ENCODE measurements at places on chromosomes 12 and 14.

GRCh38 chr12:93323625-93324329, 53.9 kb upstream of the NUDT4 start:
- DNase-seq = no peak

DNA sequence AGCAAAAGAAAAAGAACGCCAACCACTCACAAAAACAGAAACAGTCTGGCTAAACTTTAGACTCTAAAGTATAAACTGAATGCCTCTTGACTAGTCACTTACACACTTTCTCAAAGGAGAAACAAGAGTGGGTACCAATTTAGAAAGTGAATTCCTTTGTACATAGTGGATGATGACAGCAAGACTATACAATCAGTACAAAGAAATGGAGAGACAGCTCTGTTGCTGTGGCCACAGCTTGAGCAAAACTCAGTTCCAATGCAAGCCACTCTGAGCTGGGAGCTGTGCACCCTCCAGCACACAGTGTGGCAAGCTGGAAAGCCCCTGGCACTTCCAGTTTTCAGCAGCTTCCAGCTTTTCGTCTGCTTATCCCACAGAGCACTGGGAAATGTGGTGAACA, 21.7 kb downstream of the NT5DC3 start:
- no peak for DNase-seq

DNA sequence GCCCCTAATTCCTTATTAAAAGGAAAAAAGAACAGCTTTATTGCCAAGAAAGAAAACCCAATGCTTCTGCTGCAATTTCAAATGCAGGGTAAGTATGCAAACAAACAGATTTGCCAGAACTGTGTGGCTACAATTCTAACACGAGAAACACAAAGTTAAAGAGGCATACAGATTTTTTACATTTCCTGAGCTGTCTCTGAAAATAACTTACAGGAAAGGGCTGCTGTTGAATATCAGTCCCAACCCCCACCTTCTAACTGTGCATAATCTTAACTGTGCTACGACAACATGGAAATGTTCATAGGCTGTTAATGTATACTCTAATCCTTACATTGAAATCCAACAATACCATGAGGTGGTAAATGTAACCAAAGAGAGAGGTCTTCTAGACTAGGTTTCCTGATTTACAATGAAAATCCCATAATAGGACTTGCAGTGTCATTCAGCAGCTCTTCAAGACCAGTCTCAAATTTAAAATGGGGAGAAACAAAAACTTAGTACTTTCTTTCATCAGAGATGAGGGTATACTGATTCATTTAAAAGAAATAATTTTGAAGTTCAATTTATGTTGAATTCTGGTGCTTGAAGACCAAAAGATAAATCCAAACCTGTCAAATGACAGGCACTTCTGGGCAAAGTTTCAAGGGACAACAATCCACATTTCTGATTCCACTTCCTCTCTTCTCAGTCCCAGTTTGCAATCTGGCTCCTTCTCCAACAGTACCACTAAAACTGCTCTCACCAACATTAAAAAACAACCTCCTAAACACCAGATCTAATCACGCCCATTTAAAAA, 14.4 kb downstream of the FGD6 start:
- DNase-seq = no peak

DNA sequence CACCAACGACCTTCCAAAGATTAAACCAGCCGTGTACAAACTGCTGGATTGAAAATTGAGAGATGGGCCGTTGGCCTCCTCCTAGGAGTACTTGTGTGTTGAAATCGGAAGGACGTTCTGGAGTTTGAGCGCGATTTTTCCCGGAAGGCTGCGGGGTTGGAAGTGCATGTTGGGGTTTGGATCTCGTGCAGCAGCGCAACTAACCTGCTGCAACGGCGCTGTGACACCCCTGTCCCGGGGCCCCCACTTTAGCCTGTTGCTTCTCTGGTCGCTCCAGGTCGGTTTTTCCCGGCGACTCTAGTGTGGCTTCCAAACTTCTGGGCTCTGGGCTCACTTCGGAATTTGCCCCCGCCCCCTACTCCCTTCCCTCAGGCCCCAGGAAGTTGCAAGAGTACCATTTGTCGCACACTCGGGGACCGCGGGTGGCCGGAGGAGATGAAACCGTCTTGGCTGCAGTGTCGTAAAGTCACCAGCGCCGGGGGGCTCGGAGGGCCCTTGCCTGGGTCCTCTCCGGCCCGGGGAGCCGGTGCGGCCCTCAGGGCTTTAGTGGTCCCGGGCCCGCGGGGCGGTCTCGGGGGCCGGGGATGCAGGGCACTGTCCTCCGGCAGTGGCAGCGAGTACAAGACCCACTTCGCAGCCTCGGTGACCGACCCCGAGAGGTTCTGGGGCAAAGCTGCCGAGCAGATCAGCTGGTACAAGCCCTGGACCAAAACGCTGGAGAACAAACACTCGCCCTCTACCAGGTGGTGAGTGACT, at the start of gene ACSS3:
Gene ACSS3, plus strand, starts transcription at position 394 of the 756 bp plus-strand sequence. Its CDS starts 42 bp downstream, at position 436.
- DNase-seq = no peak

DNA sequence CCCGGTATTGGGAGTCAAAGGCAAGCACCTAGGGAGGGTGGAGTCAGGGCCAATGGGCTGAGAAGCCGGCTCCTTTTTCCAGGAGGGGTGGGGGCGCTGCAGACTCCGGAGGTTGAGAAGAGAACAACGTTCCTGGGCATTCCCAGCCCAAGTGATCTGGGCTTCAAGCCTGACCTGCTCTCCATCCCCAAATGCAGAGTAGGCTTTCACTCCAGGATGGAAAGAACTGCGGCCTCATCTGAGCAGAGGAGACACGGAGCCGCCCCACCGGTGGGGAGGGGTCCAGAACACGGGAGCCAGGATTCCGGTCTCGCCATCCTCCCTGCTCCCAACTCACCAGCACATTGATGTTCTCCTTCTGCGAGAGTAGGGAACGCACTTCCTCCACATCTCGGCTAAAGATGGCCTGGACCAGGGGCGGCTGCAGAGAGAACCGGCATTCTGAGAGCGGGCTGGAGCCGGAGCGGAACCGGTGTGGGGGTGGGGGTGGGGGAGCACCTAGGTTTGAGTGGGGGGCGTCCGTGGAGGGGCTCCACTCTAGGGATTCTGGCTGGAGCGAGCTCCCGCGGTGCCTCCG, 605 bp downstream of the ANKRD52 start:
- no peak for DNase-seq

GRCh38 chr12:128043317-128043716, 223.7 kb upstream of the TMEM132C start:
- no peak for DNase-seq

GRCh38 chr14:98230411-98230810, 1041.6 kb downstream of the BCL11B start:
- DNase-seq = no peak

DNA sequence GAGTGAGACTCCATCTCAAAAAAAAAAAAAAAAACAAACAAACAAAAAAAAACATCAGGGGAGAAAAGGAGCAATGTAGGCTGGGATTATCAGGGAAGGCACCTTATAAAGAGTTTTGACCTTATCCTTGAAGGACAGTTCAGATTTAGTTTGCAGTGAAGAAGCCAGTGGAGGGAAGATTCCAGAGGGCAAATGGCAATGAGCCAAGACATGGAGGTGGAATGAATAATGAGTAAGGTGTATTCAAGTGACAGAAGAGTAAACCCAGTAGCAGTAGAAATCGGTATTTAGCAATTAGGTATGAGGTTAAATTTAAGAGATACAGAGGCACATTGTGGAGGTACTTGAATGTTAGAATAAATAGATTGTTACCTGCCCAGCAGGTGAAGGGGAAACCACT, 2.2 kb upstream of the DUSP16 start:
- DNase-seq = no peak

- no peak for DNase-seq
Observed at GRCh38 chr14:59530349-59530748, 46.0 kb downstream of the JKAMP start.

- no peak for DNase-seq
Observed at GRCh38 chr12:80118565-80119324, 19.4 kb downstream of the OTOGL start.

- no peak for DNase-seq
Observed at GRCh38 chr12:23049180-23049579, 424.2 kb downstream of the ETNK1 start.

DNA sequence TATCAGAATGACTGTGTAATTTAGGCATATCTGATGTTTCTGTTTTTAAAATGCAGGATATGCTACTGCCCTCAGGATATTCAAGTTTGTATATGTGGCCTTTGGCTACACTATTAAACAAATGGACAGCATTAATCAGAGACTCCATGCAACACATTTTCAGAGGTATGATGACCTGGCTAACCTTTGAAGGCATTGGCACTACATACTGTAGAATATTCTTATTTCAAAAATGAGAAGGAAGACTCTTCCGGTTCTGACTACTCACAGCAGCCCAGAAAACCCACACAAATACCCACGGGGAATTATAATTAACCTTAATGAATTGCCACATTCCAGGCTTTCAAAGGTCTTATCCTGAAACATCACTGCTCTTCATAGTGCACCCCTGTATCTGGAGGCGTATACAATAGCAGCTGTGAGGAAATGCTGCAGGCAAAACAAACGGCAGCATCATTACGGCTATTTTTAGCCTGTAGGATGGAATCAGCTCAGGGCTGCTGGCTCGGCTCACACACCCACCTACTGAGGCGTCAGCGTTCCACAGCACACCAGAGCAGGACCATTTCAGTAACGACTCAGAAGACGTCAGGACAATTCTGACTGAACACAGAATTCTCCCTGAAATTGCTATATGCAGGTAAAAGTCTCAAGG, 648.5 kb downstream of the RPS29 start:
- no peak for DNase-seq

DNA sequence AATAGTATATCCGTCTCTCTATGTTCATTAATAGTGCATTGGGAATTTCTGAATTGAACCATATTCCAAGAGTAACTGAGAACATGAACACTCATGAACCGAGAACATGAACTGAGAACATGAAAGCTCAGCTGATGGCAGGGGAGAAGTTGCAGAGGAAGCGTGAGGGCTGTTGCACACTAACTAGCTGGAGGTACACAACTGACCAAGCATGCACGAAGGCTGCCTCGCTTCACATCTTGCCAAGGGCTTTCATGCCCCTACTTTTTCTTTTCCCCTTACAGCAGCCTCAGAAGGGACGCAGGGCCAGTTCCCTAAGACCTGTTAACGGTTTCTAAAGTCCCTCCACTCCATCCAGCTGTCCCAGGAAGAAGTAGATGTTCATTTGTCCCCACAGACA, 4.3 kb downstream of the RNASE1 start:
- DNase-seq = no peak

DNA sequence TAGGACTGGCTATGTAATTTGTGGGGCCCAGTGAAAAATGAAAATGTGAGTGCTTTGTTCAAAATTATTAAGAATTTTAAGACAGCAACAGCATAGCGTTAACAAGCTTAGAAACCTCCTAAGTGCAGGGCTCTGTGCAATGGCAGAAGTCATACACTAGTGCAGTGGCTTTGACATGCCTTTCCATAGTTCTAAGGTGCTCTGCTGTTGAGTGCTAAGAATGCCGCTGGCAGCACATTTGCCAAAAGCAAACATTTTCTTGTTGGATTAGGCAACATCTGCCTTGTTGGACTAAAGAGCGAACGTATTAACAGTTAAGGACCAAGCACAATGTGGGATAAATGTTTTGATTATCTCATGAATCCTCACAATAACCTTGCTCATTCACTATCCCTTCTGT, 244.9 kb upstream of the PDE3A start:
- no peak for DNase-seq

GRCh38 chr12:70365648-70366518, at the start of gene KCNMB4:
KCNMB4 (plus strand) TSS chr12:70366290; CDS start chr12:70366735, 445 bp downstream.
- DNase-seq = peak; percentile 84

- peak; percentile 33 for DNase-seq
Observed at GRCh38 chr12:13205809-13206559, 9.5 kb downstream of the EMP1 start.

DNA sequence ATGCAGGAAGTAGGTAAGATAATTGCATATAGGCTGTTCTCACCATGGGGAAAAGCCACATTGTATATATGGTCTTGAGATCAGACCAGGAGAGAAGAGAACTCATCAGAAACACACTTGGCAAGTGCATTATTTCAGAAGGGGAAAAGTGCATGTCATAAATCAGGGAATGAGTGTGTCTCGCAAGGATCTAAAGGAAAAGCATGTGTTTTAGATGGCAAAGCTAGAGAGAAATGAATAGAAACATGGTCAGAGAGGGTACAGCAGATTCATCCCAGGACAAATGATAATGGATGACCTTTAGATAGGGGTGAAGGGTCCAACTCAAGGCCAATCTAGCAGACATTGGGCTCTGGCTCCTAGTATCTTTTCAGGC, 230.2 kb upstream of the NAV3 start:
- no peak for DNase-seq

DNA sequence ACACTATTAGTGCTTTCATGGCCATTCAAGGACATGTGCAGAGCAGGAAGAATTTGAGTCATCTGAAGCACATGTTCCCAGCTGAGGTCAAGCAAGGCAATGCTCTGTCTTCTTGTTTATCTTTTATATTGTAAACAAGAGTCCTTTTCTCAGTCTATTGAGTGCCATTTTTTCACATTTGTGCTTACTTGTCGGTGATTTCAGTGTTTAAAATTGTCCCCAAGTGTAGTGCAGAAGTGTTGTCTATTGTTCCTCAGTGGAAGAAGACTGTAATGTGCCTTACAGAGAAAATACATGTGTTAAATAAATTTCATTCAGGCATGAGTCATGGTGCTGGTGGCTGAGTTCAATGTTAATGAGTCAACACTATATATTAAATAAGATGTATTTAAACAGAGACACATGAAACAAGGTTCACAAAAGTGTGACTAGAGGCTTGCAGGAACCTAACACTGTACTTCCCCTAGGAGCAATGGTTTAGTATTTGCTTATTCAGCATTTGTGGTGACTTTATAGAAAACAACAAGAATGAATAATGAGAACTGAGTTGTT, 391.1 kb downstream of the LRIG3 start:
- no peak for DNase-seq

- DNase-seq = no peak
Observed at GRCh38 chr12:49170924-49171323, 18.0 kb downstream of the TUBA1A start.

- no peak for DNase-seq
Observed at GRCh38 chr14:94483071-94483451, 7.1 kb upstream of the SERPINA9 start.

GRCh38 chr14:99119554-99120525, 152.2 kb downstream of the BCL11B start:
- DNase-seq = no peak

- DNase-seq = no peak
Observed at GRCh38 chr12:47032644-47033043, 46.8 kb upstream of the PCED1B start.

DNA sequence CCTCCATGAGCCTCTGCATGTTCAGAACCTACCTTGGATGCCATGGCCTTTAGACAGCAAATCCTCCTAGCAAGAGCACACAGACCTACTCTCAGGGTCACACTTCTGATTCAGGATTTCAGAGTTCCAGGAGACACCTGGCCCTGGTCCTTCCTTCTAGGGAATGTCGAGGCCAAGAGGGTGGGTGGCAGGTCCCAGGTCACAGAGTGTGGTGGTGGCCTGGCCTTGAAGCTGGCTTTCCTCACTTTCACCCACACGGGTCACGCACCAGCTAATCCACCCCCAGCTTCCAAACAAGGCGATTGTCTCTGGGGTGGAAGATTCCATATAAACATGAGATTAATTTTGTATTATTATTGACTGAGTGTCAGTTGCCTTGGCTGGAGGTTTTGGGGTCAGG, 328.3 kb upstream of the RTL1 start:
- DNase-seq = no peak

Measured in stimulated activated CD4-positive, alpha-beta T cell treated with anti-CD3 and anti-CD28 coated beads, Interleukin-2, amount 100 ng/mL, for 24 hours (primary cell).